ENCODE measurements at places on chromosomes 1 and 21. TPM values are rescaled to one million over a fixed set of nuclear protein-coding genes. Genes with fewer than 3 reads are reported as not detected.
A peak's percentile ranks its signal among the peaks of the same experiment; 100 is the strongest.

APCS gene
- total RNA-seq: not detected

RHOU gene
- 32.0 TPM for total RNA-seq

CD52 gene
- total RNA-seq: 5.3 TPM

KRTAP19-3 gene
- not detected for total RNA-seq

DNA sequence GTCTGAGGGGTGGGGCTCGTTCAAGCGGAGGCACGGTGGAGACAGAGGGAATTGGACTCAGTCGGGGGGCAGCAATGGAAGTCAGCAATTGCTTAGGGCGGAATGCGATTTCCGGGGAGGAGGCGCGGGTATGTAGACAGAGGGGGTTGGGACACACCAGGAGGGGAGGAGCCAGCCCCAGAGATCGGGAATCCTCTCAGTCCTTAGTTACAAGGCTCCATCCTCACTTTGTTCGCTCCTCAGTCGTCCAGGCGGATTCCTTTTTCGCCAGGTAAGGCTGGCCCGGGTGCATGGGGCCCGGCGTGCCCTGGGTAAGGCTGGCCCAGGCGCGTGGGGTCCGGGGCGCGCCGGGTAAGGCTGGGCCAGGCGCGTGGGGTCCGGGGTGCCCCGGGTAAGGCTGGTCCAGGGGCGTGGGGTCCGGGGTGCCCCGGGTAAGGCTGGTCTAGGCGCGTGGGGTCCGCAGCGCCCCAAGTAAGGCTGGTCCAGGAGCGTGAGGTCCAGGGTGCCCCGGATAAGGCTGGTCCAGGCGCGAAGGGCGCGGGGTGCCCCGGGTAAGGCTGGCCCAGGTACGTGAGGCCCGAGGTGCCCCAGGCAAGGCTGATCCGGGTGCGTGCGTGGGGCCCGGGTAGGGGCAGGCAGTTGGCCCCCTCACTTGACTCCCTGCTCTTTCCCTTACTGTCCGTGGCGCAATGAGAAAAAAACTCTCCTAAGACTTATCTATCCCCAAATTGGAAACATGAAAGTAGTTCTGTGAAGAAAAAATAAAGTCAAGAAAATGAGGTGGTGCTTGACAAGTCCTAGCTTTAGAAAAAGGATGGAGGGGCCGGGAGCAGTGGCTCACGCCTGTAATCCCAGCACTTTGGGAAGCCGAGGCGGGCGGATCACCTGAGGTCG lies at the start of gene L1TD1:
Gene L1TD1 (plus strand): TSS at position 199 of the 894 bp plus-strand sequence. CDS start 11,780 bp downstream, outside the sequence.
- H3K4me1 ChIP-seq: no peaks in the 10 kb centered on the region
- peak within 1 kb of the TSS; percentile 28 for H3K4me3 ChIP-seq
- H3K27ac ChIP-seq: peak within 1 kb of the TSS; percentile 62
- peaks cover 11% of the 10 kb centered on the region for H3K27me3 ChIP-seq
- H3K36me3 ChIP-seq: no peaks in the 10 kb centered on the region

DNA sequence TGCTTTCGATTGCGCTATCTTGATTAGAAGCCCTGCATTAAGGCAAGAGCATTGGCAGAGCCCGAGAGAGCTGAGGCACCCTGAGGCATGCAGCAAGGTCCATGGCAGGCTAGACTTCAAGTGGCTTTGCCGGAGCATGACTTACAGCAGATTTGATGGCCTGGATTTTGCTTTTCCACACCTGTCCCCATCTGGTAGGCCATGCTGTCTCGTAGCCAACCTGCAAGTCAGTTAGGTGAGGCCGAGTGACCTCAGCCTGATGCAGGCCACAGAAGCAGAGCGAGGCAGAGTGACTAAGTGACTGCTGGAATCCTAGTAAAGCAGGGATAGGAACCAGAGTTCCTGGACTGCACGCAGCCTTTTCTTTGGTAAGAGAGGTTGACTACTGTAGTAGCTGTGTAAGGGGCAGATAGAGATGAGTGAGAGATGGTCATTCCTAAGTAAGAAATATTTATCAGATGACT lies 148.9 kb downstream of the PBX1 start:
- no peak overlapping the region for H3K4me3 ChIP-seq
- no peak for DNase-seq
- H3K36me3 ChIP-seq: no peaks in the 10 kb centered on the region
- H3K27me3 ChIP-seq: no peaks in the 10 kb centered on the region
- peaks cover 44% of the 10 kb centered on the region for H3K4me1 ChIP-seq
- H3K27ac ChIP-seq: peak overlapping the region; percentile 80

DNA sequence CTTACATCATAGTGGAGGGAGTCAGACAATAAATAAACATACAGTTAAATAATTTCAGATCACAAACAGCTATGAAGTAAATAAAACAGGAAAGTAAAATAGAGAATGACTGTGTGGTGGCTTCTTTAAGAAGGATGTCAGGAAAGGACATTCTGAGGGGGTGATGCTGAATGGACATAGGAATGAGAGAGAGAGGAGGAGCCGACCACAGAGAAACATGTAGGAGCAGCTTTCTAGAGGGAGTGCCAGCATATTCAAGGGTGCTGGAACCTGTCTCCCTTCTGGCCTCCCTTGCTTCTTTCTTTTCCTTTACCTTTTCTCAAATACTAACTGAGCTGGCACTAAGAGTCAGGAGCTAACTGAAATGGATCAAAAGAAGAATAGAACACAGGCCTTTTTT lies 20.5 kb upstream of the BCL10 start:
- H3K4me1 ChIP-seq: peaks cover 20% of the 10 kb centered on the region
- no peaks in the 10 kb centered on the region for H3K27me3 ChIP-seq
- H3K36me3 ChIP-seq: no peaks in the 10 kb centered on the region

Data from transverse colon (tissue), 4 donors.